Left ventricle myocardium superior (tissue), 1 donor: ENCODE measurements at places on chromosomes 2 and 18.
A peak's percentile ranks its signal among the peaks of the same experiment; 100 is the strongest.

DNA sequence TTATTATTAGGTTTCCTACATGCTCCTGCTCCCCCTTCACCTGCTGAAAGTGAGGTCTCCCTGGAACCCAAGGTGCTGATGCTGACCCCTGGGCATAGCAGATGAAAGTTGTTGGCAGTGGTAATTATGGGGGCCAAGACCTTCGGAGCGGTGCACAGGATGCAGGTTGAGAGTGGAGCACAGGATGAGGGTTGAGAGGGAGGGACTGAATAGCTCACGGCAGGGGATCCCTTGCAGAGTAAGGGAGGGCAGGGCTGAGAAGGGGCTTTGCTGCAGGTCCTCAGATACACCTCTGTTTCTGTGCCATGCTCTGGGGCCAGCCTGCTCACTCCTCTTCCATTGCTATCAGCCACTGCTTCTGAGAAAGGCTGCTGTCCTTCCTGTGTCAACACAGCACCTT is 163.3 kb downstream of the FHOD3 start:
- no peak for DNase-seq

DNA sequence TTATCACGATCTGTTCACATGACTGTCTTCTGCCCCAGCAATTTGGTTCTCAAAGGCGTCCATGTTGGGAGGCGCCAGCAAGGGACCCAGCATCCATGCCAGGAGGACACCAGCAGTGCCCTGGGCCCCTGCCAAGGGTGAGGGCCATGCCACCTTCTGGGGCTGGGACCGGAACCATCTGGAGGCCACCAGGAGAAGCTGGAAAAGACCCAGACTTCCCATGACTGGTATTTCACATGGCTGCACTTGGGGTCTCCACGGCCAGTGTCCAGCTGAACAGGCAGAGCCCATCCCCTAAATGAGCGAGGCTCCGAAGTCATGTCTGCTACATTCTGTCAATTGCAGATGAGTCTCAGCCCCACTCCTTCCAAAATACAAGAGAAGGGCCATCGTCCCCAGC is 306.8 kb upstream of the HS6ST1 start:
- peak; percentile 17 for DNase-seq

DNA sequence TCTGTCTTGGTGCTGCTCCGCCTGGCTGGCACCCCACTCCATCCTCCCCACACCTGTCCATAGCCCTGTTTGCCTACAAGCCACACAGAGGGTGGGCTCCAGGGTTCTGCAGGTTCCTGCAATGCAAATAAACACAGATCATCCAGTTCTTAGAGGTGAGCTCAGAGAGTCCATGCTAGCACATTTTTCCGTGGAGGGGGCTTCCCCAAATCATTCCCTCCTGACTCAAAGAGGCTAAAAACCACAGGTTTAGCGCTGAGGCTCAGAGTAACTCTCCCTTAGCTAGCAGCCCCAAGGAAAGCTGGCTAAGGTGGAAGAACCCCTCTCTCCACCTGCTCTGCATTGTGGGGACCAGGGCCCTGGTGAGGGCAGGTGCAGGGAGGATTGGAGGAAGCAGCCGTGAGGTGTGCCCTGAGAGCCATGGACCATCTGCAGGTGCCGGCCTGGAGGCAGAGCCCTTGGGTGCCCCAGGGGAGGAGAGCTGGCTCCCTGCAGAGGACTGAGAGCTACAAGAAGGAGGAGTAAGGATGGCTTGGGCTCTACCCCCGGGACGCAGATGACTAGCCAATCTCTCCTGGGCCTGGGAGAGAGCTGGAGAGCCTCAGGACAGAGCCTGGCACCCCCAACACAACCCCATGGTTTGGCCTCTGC is 23.8 kb upstream of the TEX44 start:
- no peak for DNase-seq

DNA sequence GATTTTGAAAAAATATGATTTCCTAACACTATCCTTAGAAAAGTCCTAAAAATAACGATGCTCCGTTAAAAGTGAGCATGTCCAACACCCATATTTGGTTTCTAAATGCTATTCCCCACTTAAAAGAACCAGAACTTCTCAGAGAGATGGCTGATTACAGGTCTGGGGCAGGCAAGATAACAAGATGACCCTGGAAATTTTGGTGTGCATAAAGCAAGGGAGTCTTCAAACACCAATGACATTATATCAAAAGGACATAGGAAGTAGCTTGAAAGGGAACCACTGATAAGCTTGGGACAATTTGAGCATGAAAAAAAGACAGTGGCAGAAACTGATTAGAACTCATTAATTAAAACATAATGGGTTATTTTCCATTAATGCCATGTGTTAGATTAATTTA is 17.9 kb downstream of the STK17B start:
- DNase-seq: no peak

DNA sequence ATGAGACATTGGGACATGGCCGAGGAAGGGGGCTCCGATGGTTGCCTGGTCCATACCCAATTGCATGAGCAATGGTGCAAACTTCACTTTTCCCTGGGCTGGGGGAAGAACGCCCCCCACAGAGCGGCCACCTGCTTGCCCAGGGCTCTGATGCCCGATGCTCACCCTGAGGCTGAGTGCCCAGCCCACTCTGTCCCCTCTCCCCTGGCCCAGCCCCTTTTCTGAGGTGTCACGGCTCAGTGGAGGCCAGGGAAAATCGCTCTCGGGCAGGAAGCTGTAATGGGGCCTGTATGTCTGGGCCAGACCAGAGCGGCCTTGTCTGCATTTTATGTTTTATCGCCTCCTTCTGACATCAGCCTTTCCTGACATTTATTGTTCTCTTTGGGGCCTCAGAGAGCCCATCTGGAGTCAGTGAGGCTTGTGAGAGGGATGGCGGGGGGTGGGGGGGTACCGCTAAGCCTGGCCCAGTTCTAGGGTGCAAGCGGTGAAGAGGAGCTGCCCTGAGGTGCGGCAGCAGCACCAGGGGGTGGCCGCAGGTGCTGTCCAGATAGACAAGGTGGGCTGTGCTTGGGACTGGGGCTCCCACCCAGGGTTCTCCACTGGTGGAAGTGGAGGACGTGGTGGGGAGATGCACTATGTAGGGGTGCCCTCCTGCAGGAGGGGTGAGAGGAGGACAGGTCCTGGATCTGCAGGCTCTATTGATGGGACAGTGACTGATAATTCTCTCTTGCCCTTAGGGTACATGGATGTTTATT is 46.2 kb downstream of the INHBB start:
- no peak for DNase-seq

GRCh38 chr2:27833931-27834330 is 56.3 kb downstream of the RBKS start:
- DNase-seq: no peak

DNA sequence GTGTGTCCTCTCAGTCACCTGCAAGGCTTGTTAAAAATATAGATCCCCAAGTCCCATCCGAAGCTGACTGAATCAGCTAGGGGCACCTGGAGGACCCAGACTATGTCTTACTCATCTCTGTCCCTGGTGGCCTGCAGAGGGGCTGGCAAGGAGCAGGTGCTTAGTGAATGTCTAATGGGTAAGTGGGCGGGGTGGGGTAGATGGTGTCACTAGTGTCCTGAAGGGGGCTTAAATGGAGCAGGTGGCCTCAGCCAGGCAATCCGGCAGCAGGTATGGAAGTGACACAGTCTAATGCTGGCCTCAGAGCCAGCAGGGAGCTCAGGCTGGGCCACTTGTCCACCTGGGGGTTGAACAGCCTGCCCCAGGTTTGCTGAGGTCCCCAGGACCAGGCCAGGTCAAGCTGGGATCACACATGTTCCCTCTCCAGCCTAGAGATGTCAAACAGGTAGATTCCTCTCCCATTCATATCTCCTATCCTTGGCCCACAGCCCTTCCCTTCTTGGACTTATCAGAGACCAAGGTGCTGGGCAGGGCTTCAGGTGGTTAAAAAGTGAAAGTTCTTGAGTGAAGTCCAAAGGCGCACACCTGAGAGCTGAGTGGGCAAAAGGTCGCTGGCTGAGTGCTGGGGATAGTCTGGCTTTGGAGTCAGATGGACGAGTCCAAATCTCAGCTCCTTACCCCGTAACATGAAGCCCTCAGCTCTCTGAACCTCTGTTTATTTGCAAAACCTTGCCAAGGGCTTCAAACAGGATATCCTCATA is 1.7 kb downstream of the STEAP3 start:
- DNase-seq: no peak

- DNase-seq: no peak
Measured at GRCh38 chr2:225290757-225291400, 108.6 kb upstream of the NYAP2 start.

DNA sequence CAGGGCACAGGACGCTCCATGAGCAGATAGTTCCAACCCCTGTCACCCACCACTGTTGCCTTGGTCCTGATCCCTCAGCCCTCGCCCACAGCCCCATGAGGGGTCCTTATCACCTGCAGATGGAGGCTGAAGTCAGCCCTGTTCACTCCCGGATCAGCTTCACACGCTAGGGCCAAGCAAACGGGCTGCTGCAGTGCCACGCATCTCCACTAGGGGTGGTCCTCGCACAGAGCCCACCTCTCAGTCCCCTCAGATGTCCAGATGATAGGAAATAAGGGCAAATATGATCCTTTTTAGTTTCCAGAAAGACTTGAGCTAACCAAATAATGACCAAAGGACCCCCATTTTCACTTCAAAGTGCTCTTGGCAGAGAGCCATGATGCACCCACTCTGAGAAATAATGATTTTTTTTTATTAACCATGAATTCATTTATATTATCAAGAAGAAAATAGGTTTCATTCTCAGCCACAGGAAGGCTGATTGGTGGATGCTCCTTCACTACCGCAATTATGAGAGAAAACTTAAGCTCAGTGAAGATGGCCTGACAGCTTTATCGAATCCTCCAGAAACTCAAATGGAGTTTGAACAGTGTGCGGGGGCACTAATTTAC is 71.9 kb upstream of the KLHL29 start:
- no peak for DNase-seq

DNA sequence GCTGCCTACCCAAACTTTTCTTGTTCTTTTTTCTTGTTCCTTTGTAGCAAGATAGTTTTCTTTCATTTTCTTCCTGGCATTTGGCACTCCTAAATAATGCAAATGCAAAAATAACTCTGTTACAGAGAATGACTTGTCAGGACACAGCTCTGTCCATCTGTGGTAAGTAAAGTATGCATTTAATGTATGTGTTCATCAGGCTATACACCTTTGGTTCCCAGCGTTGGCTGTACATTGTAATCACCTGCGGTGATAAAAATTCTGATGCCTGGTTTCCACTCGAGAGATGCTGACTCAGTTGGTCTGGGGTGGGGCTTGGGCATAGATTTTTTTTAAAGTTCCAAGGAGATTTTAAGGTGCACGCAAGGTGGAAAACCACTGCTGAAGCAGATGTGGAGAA is at the start of gene SERPINB13:
Gene SERPINB13 (plus strand): TSS at position 378 of the 400 bp plus-strand sequence. CDS start 1,325 bp downstream, outside the sequence.
- DNase-seq: no peak

DNA sequence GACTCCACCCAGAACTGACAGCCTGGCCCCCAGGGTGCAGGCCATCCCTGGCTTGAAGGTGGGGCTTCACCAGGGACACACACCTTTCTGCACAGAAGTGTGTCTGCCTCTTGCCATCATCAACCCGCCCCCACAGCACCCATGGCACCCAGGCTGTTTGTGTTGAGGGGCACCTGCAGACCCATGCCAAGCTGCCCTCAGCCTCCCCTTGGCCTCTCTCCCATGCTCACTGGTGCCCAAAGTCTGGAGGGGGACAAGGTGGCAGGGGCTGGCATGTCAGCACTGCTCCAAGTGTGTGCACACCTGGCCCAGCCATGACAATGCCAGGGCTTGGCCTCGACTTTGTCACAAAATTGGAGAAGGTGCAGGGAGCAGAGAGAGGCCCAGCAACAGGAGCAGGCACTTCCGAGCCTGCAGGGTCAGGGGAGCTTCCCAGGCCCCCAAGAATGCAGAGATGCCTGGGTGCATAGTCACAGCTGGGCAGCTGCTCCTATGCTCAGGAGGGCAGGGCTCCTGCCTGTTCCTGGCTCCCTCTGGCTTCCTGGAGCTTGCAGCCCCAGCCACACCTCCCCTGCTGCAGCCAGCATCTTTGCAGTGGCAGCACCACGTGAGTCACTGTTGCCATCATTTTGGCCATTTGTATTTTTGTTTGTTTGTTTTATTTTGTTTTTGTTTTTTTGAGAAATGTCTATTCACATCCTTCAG is 280.6 kb upstream of the UBE2E3 start:
- no peak for DNase-seq

DNA sequence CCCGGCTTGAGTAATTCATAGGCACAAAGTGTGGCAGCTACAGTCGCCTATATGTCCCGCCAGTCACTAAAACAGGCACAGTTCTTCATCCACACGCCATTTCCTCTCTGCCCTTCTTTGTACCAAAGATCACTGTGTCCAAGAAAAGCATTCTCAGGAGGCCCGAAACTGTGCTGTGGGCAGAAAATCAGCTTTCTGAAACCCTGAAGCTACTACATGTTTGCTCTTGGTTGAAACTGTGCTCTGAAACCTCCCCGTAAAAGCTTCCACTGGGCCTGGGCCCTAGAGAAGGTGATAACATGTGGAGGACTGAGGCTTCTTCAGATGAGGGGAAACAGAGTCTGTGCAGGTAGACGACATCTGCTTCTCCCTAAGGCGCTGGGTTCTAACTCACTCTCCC is 75.6 kb upstream of the ID2 start:
- no peak for DNase-seq

DNA sequence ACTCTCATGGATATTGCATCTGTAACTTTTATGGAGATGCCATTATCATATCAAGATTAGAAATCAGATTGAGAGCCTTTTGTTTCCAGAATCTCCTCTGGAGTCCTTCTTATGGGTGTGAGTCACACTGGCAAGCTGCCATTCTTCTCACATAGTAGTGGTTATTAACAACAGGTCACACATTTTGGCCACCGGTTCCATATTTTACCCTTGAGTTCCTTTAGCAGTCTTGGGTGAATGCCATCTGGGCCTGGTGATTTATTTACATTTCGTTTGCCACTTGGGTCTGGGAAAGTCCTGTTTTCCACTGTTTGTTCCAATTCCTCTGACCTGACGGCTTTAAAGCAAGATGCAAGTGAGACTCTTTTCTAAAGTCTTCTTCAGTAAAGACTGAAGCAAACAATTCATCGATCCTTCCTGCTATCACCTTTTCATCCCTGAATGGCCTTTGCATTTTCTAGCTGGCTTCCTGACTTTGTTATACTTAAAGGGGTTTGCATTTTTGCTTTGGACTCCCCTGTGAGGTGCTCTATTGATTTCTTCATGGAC is 80.5 kb upstream of the CAVIN2 start:
- no peak for DNase-seq

GRCh38 chr18:388200-388599 is 112.3 kb downstream of the COLEC12 start:
- DNase-seq: no peak

DNA sequence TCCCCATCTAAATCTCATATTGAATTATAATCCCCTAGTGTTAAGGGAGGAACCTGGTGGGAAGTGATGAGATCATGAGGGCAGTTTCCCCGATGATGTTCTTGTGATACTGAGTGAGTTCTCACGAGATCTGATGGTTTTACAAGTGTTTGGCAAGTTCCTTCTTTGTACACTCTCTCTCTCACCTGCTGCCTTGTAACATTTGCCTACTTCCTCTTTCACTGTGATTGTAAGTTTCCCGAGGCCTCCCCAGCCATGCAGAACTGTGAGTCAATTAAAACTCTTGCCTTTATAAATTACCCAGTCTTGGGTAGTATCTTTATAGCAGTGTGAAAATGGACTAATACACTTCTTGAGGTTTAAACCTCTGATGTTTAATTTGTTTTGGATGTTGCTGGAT is 177.5 kb downstream of the CD8B2 start:
- DNase-seq: no peak
